Calu3 (cell line): ENCODE measurements at places on chromosomes 12 and 14. TPM values are rescaled to one million over a fixed set of nuclear protein-coding genes. Genes with fewer than 3 reads are reported as not detected.
A peak's percentile ranks its signal among the peaks of the same experiment; 100 is the strongest.

DNA sequence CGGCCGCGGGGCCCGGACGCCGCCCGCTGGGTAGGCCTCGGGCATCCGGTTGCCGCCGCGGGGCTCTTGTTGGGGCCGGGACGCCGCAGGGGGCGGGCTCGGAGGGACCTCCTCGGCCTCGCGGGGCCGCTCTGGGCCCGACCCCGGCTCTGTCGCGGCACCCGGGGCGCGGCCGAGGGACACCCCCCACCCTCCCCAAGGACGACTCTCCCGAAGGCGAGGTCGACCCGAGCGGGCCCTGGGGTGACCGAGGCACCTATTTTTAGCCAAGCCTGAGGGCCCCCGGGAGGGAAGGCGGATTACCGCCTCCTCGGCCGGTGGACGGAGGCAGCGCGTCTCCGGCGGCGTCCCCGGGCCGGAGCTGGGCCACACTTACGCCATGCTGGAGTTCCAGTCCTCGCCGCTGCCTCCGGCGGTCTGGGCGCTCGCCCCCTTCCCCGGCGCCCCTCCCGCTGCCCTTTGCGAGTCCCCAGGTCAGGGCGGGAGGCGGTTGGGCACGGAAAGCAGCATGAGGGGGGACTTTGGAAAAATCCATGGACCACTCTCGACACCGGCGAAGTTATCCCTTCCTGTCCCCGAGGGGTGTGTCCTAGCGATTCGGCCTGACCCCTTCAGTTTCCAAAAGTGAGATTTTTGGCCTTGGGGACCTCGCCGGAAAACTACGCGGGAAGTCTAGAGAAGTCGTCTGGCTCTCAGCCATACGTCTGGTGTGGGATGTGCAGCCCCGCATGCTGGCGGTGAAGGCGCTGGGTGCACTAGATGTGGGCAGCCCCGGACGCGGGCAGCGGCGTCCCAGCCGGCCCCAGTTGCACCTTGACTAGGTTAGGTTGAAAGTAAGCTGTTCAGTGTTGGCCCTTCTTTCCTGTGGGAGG lies 699 bp downstream of the KTN1 start:
- H3K27ac ChIP-seq: peak overlapping the region; percentile 7
- peak overlapping the region; percentile 77 for H3K4me3 ChIP-seq
- peaks cover 25% of the 10 kb centered on the region for H3K36me3 ChIP-seq
- DNase-seq: peak; percentile 48
- no peaks in the 10 kb centered on the region for H3K27me3 ChIP-seq

The HOXC9 gene
- total RNA-seq: 0.42 and 0.54 TPM in 2 replicates

The PTPN6 gene
- total RNA-seq: 42.4 and 46.3 TPM in 2 replicates

DNA sequence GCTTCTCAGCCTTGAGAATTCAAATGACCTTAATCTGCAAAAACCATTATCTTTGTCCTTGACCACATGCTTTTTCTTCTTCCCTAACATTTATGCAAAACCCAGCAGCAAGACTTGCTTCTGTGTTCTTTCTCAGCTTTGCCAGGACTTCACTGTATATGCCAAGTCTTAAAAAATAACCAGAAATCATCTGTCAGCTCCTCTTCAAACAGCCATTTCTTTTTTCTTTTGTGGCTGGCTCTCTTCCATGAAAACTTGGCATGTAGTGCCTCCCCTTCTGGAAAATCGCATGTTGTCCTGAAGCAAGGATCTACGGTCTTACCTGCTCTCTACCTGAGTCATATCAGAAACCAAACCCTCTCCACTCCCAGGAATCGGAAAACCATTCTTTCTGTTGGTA lies 364.9 kb downstream of the RPS29 start:
- H3K27ac ChIP-seq: no peak overlapping the region
- no peak overlapping the region for H3K4me3 ChIP-seq
- no peak for DNase-seq
- H3K27me3 ChIP-seq: no peaks in the 10 kb centered on the region
- H3K36me3 ChIP-seq: no peaks in the 10 kb centered on the region
- H3K4me1 ChIP-seq: no peaks in the 10 kb centered on the region

GRCh38 chr12:94190623-94191022 lies 42.2 kb downstream of the PLXNC1 start:
- no peak for DNase-seq
- H3K4me3 ChIP-seq: no peak overlapping the region
- H3K27me3 ChIP-seq: no peaks in the 10 kb centered on the region
- H3K27ac ChIP-seq: no peak overlapping the region
